Small intestine (tissue), 16 donors: ENCODE measurements at places on chromosomes 12 and 14. TPM values are rescaled to one million over a fixed set of nuclear protein-coding genes. Genes with fewer than 3 reads are reported as not detected.

The SIX6 gene
- polyA plus RNA-seq = not detected

The CMKLR1 gene
- polyA plus RNA-seq = 5.5 TPM

The RIMBP2 gene
- 12.2 TPM for polyA plus RNA-seq

The GUCY2C gene
- polyA plus RNA-seq = 57.4 TPM

The JAG2 gene
- 15.1 TPM for polyA plus RNA-seq

The OR6C2 gene
- not detected for polyA plus RNA-seq

The XRCC3 gene
- 10.8 TPM for polyA plus RNA-seq

DNA sequence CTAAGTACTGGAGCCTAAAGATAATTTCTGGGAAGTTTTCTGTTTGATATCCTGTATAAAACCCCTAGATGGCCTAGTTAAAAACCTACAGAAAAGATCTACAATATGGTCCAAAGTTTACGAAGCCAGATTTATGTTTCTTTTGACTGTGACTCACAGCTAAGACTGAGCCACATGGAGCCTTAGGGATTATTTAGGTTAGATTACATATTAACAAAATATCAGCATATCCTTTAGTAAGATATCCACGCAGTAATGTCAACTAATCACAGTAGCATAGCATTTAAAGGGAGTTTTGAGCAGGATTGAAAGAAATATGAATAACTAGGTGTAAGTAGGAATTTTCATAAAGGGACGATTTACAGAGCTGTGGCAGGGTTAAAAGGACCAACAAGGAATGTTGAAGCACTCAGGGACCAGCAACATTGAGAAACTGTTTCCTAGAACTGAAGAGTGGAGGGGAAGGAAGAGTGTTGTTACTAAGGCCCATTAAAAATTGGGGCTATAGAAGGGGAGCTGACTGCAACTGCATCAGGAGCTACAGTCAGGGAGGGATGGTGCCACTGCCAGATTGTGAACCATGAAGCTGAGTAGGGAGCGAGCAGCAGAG, 155.5 kb downstream of the DACT1 start:
- no peak overlapping the region for H3K27ac ChIP-seq
- no peak overlapping the region for H3K4me3 ChIP-seq
- H3K36me3 ChIP-seq = no peaks in the 10 kb centered on the region
- H3K4me1 ChIP-seq = peaks cover 2% of the 10 kb centered on the region

DNA sequence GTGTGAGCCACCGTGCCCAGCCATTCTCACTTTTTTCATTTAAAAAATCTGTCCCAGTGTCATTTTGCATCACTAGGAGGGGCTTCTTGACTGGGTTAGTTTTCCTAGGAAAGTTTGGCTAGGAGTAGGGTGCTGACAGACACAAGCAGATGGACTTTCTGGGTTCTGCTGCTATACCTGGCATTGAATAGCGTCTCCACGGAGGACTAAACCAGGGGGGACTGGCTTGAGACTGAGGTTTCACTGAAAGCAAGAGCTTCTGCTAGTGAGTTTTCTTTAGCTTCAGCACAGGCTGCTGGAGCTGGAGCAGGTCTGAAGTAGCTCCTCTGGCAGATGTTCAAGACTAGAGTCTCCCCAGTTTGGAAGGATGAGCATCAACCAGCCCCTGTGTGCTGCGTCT, 1.4 kb downstream of the SLC10A1 start:
- DNase-seq = no peak
- H3K27me3 ChIP-seq = no peaks in the 10 kb centered on the region
- H3K4me3 ChIP-seq = no peak overlapping the region
- no peaks in the 10 kb centered on the region for H3K36me3 ChIP-seq
- no peak overlapping the region for H3K27ac ChIP-seq

DNA sequence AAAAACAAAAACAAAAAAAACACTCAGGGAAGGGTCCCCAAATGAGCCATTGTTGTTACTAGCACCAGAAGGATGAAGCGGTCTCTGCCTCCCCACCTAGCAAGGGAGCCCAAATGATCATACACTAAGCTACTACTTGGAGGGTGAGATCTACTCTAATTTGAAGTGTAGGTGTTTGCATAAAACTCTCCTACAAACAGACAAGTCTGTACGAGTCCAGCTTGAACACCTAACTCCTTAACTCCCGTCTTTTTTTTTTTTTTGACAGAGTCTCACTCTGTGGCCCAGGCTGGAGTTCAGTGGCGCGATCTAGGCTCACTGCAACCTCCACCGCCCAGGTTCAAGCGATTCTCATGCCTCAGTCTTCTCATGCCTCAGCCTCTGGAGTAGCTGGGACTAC, 132.6 kb downstream of the PPM1H start:
- H3K4me3 ChIP-seq = no peak overlapping the region

- no peak for DNase-seq
- H3K36me3 ChIP-seq = peaks cover 11% of the 10 kb centered on the region
- no peaks in the 10 kb centered on the region for H3K27me3 ChIP-seq
- H3K27ac ChIP-seq = no peak overlapping the region
- H3K4me1 ChIP-seq = no peaks in the 10 kb centered on the region
- no peak overlapping the region for H3K4me3 ChIP-seq
Observed at GRCh38 chr12:118237052-118237665, 101.2 kb downstream of the PEBP1 start.

DNA sequence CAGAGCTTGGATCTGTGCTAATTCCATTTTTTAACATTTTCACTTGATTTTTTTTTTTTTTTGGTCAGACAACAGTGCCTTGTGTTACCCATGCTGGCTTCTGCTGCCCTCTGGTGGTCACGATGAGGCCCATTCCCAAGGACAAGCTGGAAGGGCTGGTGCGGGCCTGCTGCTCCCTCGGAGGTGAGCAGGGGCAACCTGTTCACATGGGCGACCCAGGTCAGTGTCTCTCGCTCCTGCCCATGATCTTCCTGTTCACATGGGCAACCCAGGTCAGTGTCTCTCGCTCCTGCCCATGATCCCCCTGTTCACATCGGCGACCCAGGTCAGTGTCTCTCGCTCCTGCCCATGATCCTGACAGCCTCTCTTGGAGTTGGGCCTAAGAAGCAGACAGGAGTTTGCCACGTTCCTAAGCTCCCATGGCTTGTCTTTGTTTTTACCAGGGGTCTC, 59.4 kb downstream of the DGLUCY start:
- peaks cover 4% of the 10 kb centered on the region for H3K36me3 ChIP-seq
- no peaks in the 10 kb centered on the region for H3K27me3 ChIP-seq
- no peak overlapping the region for H3K27ac ChIP-seq
- no peak overlapping the region for H3K4me3 ChIP-seq

DNA sequence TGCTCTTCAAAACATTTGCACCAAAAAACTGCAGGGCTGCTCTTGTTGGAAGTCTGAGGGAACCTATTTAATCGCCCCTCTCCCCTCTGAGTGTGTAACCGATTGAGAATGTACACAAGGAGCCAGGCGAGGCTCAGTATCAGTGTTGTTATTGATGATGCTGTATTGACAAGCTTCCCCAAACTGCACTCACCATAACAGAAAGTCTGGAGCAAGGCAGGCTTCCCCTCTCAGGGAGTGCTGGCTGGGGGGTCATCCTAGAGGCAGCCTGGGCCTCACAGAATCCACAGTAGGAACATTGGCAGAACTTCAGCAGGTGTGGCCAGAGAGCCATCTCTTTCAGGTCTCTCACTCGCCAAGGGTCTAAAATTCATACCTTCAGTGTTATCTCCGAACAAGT, 58.1 kb upstream of the TUNAR start:
- H3K4me3 ChIP-seq = no peak overlapping the region
- H3K27me3 ChIP-seq = no peaks in the 10 kb centered on the region
- H3K4me1 ChIP-seq = no peaks in the 10 kb centered on the region
- no peaks in the 10 kb centered on the region for H3K36me3 ChIP-seq

DNA sequence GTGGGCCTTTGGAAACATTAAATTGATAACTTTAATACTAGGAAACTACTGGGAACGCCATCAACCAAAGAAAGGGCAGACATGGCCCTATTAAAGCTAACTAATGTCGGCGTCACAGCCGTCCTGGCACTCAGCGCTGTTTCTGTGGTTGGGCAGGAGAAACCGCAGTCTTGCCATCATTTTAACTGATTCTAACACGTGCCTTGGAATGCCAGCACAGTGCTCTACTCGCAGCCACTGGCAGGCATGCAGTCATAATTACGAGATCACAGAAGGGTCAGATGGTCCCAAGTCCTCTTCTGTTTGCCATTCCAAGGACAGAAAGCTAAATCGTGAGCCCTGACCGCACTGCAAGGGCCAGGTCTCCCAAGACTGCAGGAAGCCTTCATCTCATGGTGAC, 75.2 kb downstream of the RIMBP2 start:
- no peaks in the 10 kb centered on the region for H3K4me1 ChIP-seq
- no peak overlapping the region for H3K4me3 ChIP-seq
- no peak overlapping the region for H3K27ac ChIP-seq
- no peak for DNase-seq

DNA sequence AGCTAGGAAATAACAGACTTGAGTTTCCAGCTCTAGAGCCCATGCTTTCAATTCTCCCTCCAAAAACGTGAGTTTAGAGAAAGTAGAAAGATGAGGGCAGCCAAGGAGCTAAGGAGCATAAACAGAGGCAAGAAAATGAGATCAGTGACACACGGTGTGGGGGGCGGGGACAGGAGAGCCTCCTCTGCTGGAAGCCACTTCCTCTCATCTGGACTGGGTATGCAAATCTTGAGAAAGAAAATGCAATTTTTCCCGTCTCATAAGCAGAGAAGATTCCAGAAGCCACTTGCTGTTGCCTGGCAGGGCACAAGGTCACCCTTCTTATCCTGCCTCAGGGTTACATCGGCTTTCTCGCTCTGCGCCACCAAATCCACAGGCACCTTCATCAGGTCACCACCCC, 6.0 kb downstream of the OR10P1 start:
- DNase-seq = no peak
- no peaks in the 10 kb centered on the region for H3K36me3 ChIP-seq
- no peak overlapping the region for H3K27ac ChIP-seq
